ENCODE measurements at places on chromosomes 11 and 22. TPM values are rescaled to one million over a fixed set of nuclear protein-coding genes. Genes with fewer than 3 reads are reported as not detected.
A peak's percentile ranks its signal among the peaks of the same experiment; 100 is the strongest.

Gene OR2AT4
- not detected for polyA plus RNA-seq

GRCh38 chr22:36871669-36872081, 10.9 kb downstream of the NCF4 start:
- no peak overlapping the region for H3K27ac ChIP-seq
- DNase-seq, result no peak
- H3K36me3 ChIP-seq, result peaks cover 41% of the 10 kb centered on the region
- peaks cover 16% of the 10 kb centered on the region for H3K4me1 ChIP-seq

DNA sequence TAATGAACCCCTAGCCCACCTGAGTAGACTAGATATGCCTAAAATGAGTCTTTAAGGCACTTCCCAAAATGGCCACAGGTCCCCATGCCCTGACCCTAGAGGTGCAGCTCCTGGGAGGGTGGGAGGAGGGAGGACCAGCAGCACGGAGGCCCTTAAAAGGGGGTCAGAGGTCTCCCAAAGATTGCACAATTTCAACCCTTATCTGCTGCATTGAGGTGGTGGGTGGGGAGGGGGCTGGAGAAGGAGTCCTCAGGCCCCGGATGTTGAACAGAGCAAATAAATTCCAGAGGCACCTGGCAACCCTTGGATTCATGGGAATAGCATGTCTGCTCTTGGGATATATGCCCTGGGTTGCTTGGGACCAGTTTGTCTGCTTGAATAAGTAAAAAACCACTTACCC, 57.6 kb downstream of the NAV2 start:
- no peaks in the 10 kb centered on the region for H3K36me3 ChIP-seq
- H3K27me3 ChIP-seq, result peaks cover 8% of the 10 kb centered on the region
- DNase-seq, result no peak
- no peak overlapping the region for H3K27ac ChIP-seq
- H3K4me1 ChIP-seq, result no peaks in the 10 kb centered on the region

DNA sequence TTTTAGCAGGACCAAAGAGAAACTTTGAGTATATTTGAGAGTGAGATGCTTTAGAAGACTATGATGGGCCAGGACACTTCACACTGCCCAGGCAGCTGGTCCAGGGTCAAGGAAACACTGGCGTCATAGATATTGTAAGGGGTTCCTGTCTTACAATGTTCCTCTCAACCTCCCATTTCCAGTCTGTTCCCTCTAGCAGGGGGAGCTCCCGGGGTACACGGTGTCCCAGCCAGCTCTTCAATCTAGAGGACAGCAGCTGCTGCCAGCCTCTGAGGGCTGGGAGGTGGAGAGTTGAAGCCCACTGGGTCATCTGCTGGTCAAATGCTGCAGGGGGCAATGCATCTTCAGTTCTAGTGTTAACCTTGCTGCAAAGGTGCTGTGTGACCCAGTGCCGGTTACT, 40.7 kb upstream of the TIMP3 start:
- no peak for DNase-seq
- H3K4me1 ChIP-seq, result no peaks in the 10 kb centered on the region
- no peak overlapping the region for H3K4me3 ChIP-seq
- H3K27ac ChIP-seq, result no peak overlapping the region
- no peaks in the 10 kb centered on the region for H3K36me3 ChIP-seq

DNA sequence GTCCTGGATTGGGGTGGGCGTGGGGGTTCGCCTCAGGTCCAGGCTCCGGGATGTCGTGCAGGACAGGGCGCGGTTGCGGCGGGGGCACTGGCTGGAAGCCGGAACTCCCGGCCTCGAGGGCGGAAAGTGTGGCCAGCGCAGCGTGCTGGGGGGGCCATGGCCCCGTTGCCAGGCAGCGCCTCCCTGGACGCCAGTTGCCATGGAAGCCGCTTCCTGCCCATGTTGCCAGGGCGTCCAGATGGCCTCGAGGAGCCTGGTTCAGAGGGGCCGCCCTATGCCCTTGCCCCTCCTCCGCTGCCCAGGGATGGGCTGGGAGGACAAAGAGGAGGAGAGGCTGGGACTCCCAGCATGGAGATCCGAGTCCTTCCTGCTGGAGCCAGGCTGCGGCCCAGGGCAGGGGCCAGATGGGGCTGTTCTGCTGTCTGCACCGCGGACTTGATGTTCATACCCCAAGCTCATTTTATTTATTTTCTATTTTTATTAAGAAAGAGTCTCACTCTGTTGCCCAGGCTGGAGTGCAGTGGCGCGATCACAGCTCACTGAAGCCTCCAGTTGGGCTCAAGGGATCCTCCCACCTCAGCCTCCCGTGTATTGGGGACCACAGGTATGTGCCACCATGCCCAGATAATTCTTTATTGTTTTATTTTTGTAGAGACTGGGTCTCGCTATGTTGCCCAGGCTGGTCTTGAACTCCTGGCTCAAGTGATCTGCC, 4.6 kb upstream of the CCDC188 start:
- H3K27ac ChIP-seq, result no peak overlapping the region
- H3K4me1 ChIP-seq, result peaks cover 3% of the 10 kb centered on the region
- H3K36me3 ChIP-seq, result no peaks in the 10 kb centered on the region
- no peaks in the 10 kb centered on the region for H3K27me3 ChIP-seq
- DNase-seq, result no peak

Gene KCNK4
- not detected for polyA plus RNA-seq

- peaks cover 3% of the 10 kb centered on the region for H3K27me3 ChIP-seq
- H3K4me1 ChIP-seq, result no peaks in the 10 kb centered on the region
- H3K27ac ChIP-seq, result no peak overlapping the region
- no peaks in the 10 kb centered on the region for H3K36me3 ChIP-seq
- DNase-seq, result no peak
Measured at GRCh38 chr11:19919050-19919561, 206.5 kb downstream of the NAV2 start.

GRCh38 chr11:7890417-7891172, 40.5 kb downstream of the OR10A6 start:
- H3K4me1 ChIP-seq, result no peaks in the 10 kb centered on the region
- peaks cover 6% of the 10 kb centered on the region for H3K27me3 ChIP-seq
- no peak for DNase-seq
- H3K4me3 ChIP-seq, result no peak overlapping the region
- no peak overlapping the region for H3K27ac ChIP-seq
- H3K36me3 ChIP-seq, result no peaks in the 10 kb centered on the region

DNA sequence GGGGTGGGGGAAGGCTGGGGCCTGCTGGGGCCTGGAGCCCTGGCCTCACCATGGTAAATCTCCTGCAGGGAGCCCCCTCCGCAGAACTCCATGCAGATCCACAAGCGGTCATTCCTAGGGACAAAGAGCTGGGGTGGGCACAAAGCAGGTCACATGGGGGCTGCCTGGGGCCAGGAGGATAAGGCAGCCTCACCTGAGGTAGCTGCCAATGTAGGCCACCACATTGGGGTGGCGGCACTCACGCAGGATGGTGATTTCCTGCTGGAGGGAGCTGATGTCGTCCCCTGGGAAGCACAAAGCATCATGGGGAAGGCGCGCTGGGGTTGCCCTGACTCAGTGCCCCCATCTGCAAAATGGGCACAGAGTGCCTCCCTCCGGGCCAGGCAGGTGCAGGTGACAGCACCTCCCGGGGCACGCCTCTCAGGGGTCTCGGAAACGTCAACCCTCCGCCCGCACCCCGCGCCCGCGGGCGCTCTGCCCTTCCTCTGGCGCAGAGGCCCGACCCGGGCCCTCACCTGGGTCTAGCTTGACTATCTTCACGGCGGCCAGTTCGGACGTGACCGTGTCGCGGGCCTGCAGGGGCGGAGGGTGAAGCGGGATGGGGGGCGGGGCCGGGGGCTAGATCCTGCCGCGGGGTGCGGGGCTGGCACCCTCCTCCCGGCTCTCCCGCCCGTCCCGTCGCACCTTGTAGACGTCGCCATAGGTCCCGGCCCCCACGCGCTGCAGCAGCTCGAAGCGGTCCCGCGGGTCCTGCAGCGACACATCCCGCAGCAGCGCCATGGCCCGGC, 450 bp downstream of the MAP4K2 start:
- peak overlapping the region; percentile 82 for H3K27ac ChIP-seq
- peaks cover 33% of the 10 kb centered on the region for H3K36me3 ChIP-seq
- H3K4me3 ChIP-seq, result peak overlapping the region; percentile 53
- H3K4me1 ChIP-seq, result peaks cover 33% of the 10 kb centered on the region
- DNase-seq, result peak; percentile 55

- peaks cover 7% of the 10 kb centered on the region for H3K27me3 ChIP-seq
- no peak overlapping the region for H3K4me3 ChIP-seq
Measured at GRCh38 chr11:118623269-118623655, 15.8 kb downstream of the PHLDB1 start.
